ENCODE measurements at places on chromosomes 2 and 18. TPM values are rescaled to one million over a fixed set of nuclear protein-coding genes. Genes with fewer than 3 reads are reported as not detected.

ATP8B1 gene
- 43.4 TPM for total RNA-seq

NEU2 gene
- not detected for total RNA-seq

GYPC gene
- 42.6 TPM for total RNA-seq

AMER3 gene
- total RNA-seq, result not detected

LRP1B gene
- not detected for total RNA-seq

ZAP70 gene
- total RNA-seq, result not detected

DHRS9 gene
- not detected for total RNA-seq

- no peak for DNase-seq
- H3K27me3 ChIP-seq, result no peaks in the 10 kb centered on the region
- H3K4me1 ChIP-seq, result peaks cover 21% of the 10 kb centered on the region
- no peaks in the 10 kb centered on the region for H3K36me3 ChIP-seq
Observed at GRCh38 chr18:75218065-75218923, 7.7 kb downstream of the TSHZ1 start.

GRCh38 chr18:70149616-70150301 is 55.7 kb downstream of the RTTN start:
- peaks cover 14% of the 10 kb centered on the region for H3K4me1 ChIP-seq
- no peak overlapping the region for H3K27ac ChIP-seq
- H3K4me3 ChIP-seq, result no peak overlapping the region
- peaks cover 20% of the 10 kb centered on the region for H3K36me3 ChIP-seq
- no peaks in the 10 kb centered on the region for H3K27me3 ChIP-seq

GRCh38 chr2:153386481-153386897 is 92.1 kb downstream of the RPRM start:
- DNase-seq, result peak; percentile 10
- no peaks in the 10 kb centered on the region for H3K36me3 ChIP-seq
- no peaks in the 10 kb centered on the region for H3K4me1 ChIP-seq
- H3K27ac ChIP-seq, result no peak overlapping the region
- H3K27me3 ChIP-seq, result no peaks in the 10 kb centered on the region
- no peak overlapping the region for H3K4me3 ChIP-seq

- no peak overlapping the region for H3K27ac ChIP-seq
- DNase-seq, result no peak
- H3K36me3 ChIP-seq, result no peaks in the 10 kb centered on the region
- H3K27me3 ChIP-seq, result no peaks in the 10 kb centered on the region
Observed at GRCh38 chr2:185404578-185404977, 334.0 kb upstream of the FSIP2 start.

GRCh38 chr2:67904566-67904965 is 158.2 kb downstream of the C1D start:
- no peaks in the 10 kb centered on the region for H3K27me3 ChIP-seq
- H3K4me3 ChIP-seq, result no peak overlapping the region
- DNase-seq, result no peak

- no peak overlapping the region for H3K27ac ChIP-seq
- H3K4me1 ChIP-seq, result no peaks in the 10 kb centered on the region
- no peaks in the 10 kb centered on the region for H3K27me3 ChIP-seq
Observed at GRCh38 chr2:47602996-47603395, 179.9 kb upstream of the MSH6 start.

- no peak overlapping the region for H3K4me3 ChIP-seq
- H3K27ac ChIP-seq, result no peak overlapping the region
- H3K36me3 ChIP-seq, result no peaks in the 10 kb centered on the region
- 0 out of 2 replicates have a peak, but pooled peaks cover 5% of the 10 kb centered on the region for H3K27me3 ChIP-seq
- no peaks in the 10 kb centered on the region for H3K4me1 ChIP-seq
Observed at GRCh38 chr2:148914463-148914862, 39.4 kb downstream of the KIF5C start.

DNA sequence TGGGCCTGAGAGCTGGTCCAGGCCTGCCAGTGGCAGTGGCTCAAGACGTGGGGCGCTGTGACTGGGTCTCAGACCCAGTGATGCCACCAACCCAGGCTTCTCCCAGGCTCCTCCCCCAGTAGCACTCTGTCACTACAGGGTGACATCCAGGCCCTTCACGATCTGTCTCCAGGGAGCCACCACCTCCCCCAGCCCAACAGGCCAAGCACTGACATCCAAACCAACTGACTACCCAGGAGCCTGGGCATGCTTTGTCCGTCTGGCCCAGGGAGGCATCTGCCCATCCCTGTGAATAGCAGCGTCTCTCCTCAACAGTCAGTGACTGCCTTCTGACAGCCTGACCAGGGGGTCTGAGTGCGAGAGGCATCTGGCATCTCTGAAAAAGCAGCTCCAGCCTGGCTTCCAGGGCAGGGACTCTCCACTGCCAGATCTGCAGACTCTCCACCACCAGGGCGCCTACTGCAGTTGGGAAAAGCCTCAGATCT is 13.0 kb downstream of the TEX44 start:
- no peak overlapping the region for H3K4me3 ChIP-seq
- H3K36me3 ChIP-seq, result no peaks in the 10 kb centered on the region
- DNase-seq, result peak; percentile 21
- no peaks in the 10 kb centered on the region for H3K27me3 ChIP-seq

GRCh38 chr2:233089851-233090250 is 29.7 kb downstream of the INPP5D start:
- no peak for DNase-seq
- H3K36me3 ChIP-seq, result no peaks in the 10 kb centered on the region
- no peak overlapping the region for H3K27ac ChIP-seq

GRCh38 chr18:9210966-9211365 is 74.4 kb downstream of the ANKRD12 start:
- H3K27ac ChIP-seq, result no peak overlapping the region
- H3K4me1 ChIP-seq, result peaks cover 11% of the 10 kb centered on the region
- no peak for DNase-seq
- H3K27me3 ChIP-seq, result no peaks in the 10 kb centered on the region
- no peak overlapping the region for H3K4me3 ChIP-seq

GRCh38 chr2:61994531-61994930 is 89.1 kb downstream of the COMMD1 start:
- no peaks in the 10 kb centered on the region for H3K36me3 ChIP-seq
- H3K27ac ChIP-seq, result no peak overlapping the region
- H3K4me1 ChIP-seq, result no peaks in the 10 kb centered on the region
- no peak for DNase-seq
- H3K4me3 ChIP-seq, result no peak overlapping the region

DNA sequence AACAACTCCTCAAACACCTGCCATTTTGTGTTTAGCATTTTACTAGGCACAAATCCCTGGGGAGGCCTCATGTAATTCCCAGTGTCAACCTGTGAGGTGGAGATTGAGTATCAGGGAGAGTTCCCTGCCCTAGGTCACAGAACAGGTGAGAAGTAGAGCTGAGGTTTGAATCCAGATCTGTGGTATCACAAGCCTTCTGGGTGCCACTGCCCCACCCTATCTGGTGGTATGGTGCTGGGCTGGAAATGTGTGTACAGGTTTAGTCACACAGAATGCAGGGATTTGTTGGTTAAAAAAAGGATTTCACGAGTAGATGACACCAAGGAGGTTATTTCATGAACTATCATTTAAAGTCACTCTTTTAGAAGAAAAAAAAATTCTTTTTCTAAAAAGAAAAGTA is 35.7 kb upstream of the PKDCC start:
- H3K4me1 ChIP-seq, result peaks cover 14% of the 10 kb centered on the region
- H3K27ac ChIP-seq, result no peak overlapping the region
- no peak for DNase-seq
- H3K27me3 ChIP-seq, result no peaks in the 10 kb centered on the region
- no peak overlapping the region for H3K4me3 ChIP-seq

- H3K4me1 ChIP-seq, result no peaks in the 10 kb centered on the region
- no peak for DNase-seq
- H3K27me3 ChIP-seq, result no peaks in the 10 kb centered on the region
- no peaks in the 10 kb centered on the region for H3K36me3 ChIP-seq
- H3K27ac ChIP-seq, result no peak overlapping the region
- H3K4me3 ChIP-seq, result no peak overlapping the region
Observed at GRCh38 chr18:57523171-57523956, 63.1 kb downstream of the FECH start.

DNA sequence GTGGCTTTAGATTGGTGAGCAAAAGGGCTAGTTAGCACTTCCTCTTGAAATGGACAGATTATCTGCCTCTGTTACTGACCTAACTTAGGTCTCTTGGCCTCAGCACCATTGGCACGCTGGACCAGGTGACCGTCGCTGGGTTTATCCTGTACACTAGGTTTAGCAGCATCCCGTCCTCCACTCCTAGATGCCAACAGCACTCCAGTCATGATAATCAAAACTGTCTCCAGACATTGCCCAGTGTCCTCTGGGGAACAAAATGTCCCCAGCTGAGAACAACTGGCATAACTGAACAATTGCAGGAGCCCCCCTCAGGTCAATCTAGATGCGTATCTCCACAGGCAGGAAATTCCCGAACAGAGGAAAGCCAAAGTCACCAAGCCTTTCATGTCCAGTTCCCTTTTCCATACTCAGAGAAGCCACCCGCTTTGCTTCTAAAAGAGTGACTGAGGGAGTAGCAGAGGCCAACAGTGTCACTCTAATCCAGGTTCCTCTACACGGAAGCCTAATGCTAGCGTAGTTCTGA is 27.3 kb downstream of the E2F6 start:
- DNase-seq, result no peak
- no peak overlapping the region for H3K27ac ChIP-seq
- H3K4me1 ChIP-seq, result no peaks in the 10 kb centered on the region

DNA sequence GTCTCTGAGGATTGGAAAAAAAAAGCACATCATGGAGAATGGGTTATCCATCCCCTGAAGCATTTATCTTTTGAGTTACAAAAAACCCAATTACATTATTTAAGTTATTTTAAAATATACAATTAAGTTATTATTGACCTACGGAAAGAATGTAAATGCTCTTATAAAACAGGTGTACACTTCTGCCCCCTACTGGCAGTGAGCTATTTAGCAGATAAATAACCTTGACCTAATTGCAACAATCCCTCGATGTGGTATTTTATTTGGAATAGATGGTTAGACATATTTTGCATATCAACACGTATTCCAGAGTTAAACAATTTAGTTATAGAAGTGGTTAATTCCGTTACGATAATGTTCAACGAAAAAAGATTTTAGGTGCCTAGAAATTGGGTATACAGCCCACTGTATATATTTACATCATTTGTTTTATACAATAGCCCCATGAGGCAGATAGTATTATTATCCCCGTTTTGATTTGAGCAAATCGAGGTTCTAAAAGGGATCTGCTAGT is 9.1 kb upstream of the DAW1 start:
- no peaks in the 10 kb centered on the region for H3K27me3 ChIP-seq
- peak; percentile 58 for DNase-seq
- H3K4me1 ChIP-seq, result peaks cover 34% of the 10 kb centered on the region
- peak overlapping the region; percentile 36 for H3K4me3 ChIP-seq
- H3K36me3 ChIP-seq, result no peaks in the 10 kb centered on the region
- peak overlapping the region; percentile 80 for H3K27ac ChIP-seq

DNA sequence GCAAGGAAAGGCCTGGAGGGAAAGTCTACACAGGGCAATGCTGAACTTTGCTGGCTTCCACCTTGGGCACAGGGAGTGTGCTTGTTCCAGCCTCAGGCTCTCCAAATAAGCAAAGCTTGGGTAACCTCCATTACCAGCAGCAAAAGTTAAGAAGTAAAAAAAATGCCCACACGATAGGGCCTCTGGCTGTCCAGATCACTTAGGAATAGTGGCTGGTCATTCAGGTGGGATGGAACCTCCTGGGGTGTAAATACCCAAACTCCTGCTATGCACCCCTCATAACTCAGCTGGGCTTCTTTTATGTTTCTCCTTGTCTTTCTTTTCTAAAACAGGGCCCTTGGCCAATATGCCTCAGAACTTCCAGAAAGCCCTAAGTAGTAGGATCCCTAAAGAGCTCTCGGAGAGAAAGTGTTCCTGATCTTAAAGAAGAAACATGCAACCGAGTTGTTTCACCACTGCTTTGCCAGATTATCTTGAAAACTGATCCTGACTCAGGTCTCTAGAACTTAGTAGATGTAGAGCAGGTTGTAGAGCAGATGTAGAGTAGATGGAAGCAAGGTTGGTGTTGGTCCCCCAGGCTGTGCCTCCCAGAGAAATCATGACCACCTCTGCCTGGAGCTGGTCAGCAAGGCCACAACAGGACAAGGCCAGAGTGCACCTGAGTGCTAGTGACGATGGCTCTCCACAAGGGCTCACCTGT is 2.0 kb upstream of the OSR1 start:
- H3K36me3 ChIP-seq, result no peaks in the 10 kb centered on the region
- H3K27me3 ChIP-seq, result no peaks in the 10 kb centered on the region
- DNase-seq, result no peak
- peaks cover 4% of the 10 kb centered on the region for H3K4me1 ChIP-seq
- H3K4me3 ChIP-seq, result no peak overlapping the region

DNA sequence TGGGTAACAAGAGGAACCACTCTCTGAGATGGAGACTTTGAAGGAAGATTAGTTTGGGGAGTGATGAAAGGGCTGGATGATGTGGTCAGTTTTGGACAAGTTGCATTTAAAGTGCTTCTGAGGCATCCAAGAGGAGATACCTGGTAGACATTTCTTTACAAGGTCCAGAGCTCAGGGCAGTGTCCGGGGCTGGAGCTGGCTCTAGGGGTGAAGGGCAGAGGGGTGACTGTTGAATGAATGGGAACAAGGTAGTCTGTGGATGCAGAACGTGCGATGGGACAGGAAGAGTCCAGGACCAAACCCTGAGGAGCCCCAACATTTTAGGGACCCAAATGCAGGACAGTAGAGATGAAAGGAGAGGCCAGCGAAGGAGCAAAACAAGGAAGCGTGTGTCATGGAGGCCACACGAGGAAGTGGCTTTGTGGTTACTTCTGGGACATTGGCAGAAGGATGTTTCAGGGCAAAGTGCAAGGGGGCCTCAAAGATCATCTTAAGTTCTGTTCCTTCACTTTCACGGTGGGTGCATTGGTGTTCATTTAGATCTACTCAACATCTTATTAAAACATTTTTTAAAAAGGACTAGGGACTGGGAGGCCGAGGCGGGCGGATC is 13.6 kb upstream of the GPR35 start:
- DNase-seq, result no peak
- H3K36me3 ChIP-seq, result no peaks in the 10 kb centered on the region
- no peaks in the 10 kb centered on the region for H3K4me1 ChIP-seq
- no peak overlapping the region for H3K4me3 ChIP-seq

GRCh38 chr18:34223893-34224422 is 755 bp downstream of the NOL4 start:
- peak; percentile 3 for DNase-seq
- no peaks in the 10 kb centered on the region for H3K36me3 ChIP-seq
- no peak overlapping the region for H3K27ac ChIP-seq
- peaks cover 86% of the 10 kb centered on the region for H3K27me3 ChIP-seq
- H3K4me3 ChIP-seq, result peak overlapping the region; percentile 60

- H3K27ac ChIP-seq, result no peak overlapping the region
- DNase-seq, result no peak
- H3K36me3 ChIP-seq, result no peaks in the 10 kb centered on the region
- H3K27me3 ChIP-seq, result no peaks in the 10 kb centered on the region
Observed at GRCh38 chr2:161010503-161011015, 149.7 kb upstream of the TANK start.

- no peaks in the 10 kb centered on the region for H3K27me3 ChIP-seq
- H3K4me1 ChIP-seq, result peaks cover 21% of the 10 kb centered on the region
- H3K4me3 ChIP-seq, result no peak overlapping the region
- no peaks in the 10 kb centered on the region for H3K36me3 ChIP-seq
- peak overlapping the region; percentile 78 for H3K27ac ChIP-seq
Observed at GRCh38 chr2:11698009-11698922, 28.3 kb upstream of the NTSR2 start.

DNA sequence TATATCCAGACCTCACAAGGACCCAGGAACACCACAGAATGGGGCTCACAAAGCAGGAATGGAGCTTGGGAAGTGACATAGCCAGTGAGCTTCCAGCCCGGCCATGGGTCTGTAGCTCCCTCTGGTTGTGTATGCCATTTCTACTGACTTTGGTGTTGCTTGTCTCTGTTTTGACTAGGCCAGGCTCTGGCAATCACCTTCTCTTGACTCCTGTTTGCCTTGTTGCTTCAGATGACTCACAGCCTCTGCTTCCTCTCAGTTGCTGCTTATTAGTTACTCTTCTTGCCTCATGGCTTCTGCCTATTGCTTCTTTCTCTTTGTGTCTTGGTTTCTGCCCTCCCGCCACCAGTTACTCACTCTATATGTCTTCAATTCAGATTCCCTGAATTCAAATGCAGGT is 15.8 kb upstream of the IER3IP1 start:
- H3K36me3 ChIP-seq, result no peaks in the 10 kb centered on the region
- DNase-seq, result peak; percentile 62
- H3K4me3 ChIP-seq, result no peak overlapping the region
- H3K27ac ChIP-seq, result no peak overlapping the region

Data from GM23248 (cell line).